Nephron progenitor cell (in vitro differentiated cells): ENCODE measurements at places on chromosomes 4 and X.

DNA sequence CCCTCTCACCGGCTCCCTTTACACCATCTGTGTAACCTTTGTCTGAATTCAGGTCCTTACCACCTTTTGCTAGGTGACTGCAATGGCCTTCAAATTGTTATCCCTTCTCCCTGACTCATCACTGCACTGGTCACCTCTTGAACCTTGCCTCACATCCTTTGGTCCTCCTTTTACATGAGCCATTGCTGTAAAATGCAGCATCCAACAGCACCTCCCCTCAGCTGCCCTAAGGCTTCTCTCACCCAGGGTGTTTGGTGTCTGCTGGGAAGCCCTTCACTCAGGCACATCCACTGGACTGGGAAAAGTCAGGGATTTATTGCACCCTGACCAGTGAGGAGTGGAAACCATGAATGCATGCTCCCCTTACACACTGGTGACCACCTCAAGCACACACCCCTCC, 192.5 kb upstream of the GATB start:
- DNase-seq, result no peak

- DNase-seq, result peak; percentile 49
Observed at GRCh38 chrX:48071064-48071985, at the start of gene ZNF630. TSS of gene ZNF630 (minus strand) at chrX:48071640. CDS start at chrX:48066886, 4,754 bp downstream.

GRCh38 chr4:55124322-55125076, 896 bp downstream of the KDR start:
- DNase-seq, result peak; percentile 49

- DNase-seq, result no peak
Observed at GRCh38 chr4:55682295-55682694, 46.2 kb upstream of the NMU start.

DNA sequence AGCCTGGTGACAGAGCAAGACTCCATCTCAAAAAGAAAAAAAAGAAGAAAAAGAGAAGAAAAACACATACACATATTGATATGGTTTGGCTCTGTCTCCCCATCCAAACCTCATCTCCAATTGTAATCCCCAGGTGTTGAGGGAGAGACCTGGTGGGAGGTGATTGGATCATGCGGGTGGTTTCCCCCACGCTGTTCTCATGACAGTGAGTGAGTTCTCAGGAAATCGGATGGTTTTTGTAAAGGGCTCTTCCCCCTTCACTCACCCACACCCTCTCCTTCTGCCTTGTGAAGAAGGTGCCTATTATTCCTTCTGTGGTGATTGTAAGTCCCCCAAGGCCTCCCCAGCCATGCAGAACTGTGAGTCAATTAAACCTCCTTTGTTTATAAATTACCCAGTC, 68.4 kb downstream of the LDB2 start:
- no peak for DNase-seq

GRCh38 chr4:15702941-15703403, at the start of gene BST1:
TSS of gene BST1 (plus strand) at chr4:15703065. CDS start at chr4:15703145, 80 bp downstream.
- no peak for DNase-seq
